ENCODE measurements at places on chromosomes 2 and 18.

DNA sequence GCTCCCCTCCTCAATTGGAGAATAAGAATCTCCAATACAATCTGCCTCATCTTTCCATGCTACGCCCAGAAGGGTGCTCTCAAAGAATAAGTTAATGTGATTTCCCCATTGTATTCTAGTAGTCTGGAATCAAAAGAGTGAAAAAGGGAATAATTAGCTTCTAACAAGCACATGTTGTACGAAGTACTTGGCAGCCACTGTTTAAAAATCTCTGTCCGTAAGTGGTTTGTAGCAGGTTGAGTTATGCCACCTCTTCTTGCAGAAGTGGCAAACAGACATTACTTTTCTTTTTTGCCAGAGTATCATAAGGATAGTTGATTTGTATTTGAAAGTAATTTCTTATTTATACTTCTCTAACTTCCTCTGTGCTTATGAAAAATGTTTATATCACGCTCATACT is 184.7 kb downstream of the CD226 start:
- no peak for DNase-seq

GRCh38 chr2:45770811-45771210 is 119.3 kb downstream of the PRKCE start:
- no peak for DNase-seq

- no peak for DNase-seq
Measured at GRCh38 chr18:581096-581495, 916 bp downstream of the CETN1 start.

DNA sequence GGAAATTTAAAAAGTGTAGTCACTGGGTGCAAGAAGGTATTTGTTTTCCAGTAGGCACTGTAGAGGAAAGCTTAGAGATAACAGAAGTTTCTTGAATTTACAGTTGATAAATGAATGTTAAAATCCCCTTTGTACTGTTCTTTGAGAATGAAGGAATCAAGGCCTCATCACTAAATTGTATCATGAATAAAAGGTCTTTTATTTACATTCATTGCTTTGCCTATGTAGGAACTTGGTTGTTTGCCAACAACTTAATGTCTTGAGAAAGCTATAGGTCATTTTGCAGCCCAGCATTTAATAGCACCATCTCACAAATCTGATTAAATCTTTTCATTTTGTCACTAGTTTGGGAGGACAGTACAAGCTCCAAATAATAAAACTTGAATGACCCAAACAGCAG is 213.9 kb upstream of the ITGA4 start:
- DNase-seq = no peak

DNA sequence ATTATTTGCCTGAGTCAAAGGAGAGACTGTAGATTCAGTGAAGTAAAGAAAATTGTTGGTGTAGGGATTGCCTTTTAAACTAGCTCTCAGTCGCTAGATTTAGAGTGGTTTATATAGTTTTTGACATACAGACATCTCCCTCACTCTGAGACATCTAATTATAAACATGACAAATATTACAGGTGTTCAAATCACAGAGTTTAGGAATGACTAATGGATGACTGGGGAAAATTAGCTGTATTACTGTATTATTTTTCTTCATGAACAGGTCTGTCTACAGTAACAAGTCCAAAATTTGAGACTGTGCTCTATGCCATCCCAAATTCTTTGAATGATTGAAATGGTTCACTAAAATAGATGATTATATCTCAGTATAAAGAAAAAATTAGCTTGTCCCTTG is 40.0 kb downstream of the MAP2 start:
- DNase-seq = no peak

- DNase-seq = no peak
Measured at GRCh38 chr2:168626096-168626495, 170.0 kb downstream of the CERS6 start.
